ENCODE measurements at places on chromosomes 13 and 19.

DNA sequence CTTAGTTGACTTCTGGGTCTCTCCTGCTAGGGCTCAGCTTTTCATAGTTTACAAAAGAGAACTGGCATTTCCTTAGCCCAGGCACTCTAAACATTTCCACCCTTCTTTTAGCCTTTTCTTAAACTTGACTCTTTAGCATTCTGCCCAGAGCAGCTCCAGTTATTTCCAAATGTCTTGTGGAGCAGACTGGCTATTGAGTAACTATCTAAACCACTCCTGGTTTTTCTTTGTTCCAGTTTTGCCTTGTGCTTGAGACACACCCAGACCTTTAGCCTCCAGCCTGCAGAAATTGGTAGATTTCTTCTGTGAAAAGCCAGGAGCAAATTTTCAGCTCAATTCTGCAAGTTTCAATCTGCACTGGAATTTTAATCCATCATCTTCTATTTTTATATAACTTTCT lies 1813.1 kb downstream of the OLFM4 start:
- no peak for DNase-seq

DNA sequence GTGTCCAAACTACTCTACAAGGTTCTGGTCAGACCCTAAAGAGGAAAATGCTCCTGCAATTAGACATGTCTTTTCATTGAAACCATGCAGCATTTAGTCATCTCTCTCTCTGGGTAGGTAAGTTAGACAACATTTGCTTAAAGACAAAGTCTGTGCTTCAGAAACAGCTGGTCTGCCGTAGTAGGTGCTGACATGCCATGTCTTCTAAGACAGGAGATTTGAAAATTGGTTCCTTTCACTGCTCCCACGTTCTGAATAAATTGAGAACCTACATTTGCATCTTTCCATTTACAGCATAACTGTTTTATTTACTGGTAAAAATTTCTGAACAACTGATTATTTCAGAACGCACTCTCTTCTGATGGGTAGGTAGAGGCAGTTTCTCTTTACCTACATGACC lies 494.0 kb downstream of the EFNB2 start:
- no peak for DNase-seq

- no peak for DNase-seq
These were observed 7.7 kb downstream of the AKAP8 start for GRCh38 chr19:15371786-15372380.

DNA sequence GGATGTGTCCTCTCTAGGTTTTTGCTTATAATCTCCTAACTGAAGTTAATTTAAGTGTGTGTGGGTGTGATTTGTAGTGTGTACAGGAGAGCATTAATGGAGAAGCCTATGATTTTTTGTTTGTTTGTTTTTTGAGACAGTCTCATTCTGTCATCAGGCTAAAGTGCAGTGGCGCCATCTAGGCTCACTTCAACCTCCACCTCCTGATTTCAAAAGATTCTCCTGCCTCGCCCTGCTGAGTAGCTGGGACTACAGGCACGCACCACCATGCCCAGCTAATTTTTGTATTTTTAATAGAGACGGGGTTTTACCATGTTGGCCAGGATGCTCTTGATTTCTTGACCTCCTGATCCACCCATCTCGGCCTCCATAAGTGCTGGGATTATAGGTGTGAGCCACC lies 20.6 kb downstream of the ZNF701 start:
- DNase-seq, result no peak

DNA sequence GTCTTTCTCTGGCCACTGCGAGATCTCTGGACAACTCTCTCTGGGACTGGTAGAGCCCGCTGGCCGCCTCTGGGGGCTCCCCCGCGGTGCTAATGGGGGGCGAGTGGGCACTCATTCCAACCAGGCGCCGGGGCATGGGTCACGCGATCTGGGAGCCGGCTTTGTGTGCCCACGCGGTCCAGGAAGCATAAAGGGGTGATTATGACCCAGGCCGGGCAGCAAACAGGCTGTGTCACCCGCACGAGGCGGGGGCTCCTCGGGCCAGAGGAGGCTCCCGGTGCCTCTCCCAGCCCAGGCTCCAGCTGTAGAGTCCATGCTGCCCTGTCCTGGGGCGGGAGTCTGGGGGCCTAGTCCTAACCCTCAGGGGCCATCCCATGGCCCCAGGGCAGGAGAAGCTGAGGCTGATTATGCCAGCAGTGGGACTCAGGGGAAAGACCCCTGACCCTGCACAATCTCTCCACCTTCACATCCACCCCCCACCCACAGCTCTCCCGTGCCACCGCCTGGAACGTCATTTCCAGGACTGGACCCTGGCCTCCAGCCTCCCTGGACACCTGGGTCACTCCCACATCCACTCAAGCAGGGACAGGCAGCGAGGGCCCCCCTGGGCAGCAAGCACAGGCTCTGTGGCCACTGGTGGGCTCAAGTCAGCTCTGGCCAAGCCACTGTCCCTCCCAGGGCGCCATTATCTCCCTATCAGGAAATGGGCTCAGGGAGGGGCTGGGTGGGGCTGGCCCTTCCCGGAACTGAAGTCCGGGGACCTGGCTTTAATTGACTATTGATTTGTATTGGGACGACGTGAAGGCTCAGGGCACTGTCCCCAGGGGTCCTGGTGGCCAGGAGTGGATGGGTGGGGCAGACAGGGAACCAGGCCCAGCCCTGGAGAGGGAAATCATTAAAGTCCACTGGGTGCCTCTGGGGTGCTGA lies 50.0 kb downstream of the PTPRS start:
- no peak for DNase-seq

- no peak for DNase-seq
These were observed 20.4 kb upstream of the ATXN8OS start for GRCh38 chr13:70087247-70087646.

DNA sequence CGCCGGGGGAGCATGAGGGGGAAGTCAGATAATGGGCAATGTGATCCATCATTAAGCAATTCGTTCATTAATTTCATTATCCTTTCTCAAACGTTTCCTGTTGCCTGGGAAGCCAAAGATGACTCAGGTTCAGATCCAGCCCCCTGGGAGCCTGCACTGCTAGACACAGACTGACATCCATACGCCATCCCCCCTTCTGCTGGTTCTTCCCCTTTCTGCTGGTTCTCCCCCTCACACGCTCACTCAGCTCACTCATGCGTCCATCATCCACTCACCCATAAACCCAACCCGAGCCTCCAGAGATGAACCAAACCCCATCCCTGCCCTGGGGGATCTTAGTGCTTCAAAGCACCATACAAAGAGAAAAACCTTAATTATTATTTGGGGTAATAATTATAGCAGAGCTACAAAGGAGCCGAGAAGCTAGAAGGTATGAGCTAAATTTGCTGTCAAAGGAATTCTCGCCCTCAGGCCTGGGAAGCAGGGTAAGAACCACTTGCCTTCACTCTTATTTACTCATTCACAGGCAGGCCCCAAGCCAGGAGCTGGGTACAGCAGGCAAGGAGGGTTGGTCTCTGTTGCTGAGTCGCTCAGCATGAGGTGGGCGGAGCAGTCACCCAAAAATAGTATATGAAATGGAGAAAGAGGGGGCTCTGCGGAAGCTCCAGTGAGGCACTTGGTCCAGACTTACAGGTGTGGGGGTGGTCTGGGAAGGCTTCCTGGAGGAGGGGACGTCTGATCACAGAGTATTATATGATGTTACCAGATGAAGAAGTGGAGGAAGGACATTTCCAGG lies 7.0 kb upstream of the ZNF444 start:
- DNase-seq, result no peak

DNA sequence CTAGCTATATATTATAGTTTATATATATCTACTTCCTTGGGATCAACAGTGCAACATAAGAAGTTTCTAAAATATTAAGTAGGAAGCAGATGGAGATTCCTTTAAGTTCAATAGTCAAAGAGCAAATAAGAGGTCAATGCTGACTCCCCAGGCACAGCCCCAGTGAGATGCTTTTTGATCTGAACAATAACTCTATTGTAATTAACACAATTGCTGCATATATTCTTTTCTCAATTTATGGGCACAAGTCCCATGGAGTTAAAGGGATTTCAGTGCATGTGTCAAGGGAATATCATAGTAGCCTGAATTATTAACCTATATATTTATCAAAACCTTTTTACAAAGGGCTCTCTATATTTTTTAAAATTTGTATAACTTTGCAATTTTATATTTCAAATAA lies 180.8 kb downstream of the SPRY2 start:
- no peak for DNase-seq

DNA sequence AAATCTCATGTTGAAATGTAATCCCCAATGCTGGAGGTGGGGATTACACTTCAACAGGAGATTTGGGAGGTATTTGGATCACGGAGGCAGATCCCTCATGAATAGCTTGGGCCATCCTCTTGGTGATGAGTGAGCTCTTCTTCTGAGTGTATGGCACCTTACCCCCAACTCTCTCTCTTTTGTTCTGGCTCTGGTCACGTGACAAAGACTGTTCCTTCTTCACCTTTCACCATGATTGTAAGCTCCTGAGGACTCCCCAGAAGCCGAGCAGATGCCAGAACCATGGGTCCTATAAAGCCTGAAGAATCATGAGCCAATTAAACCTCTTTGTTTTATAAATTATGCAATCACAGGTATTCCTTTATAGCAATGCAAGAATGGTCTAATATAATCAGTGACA lies 684.2 kb downstream of the LIG4 start:
- no peak for DNase-seq

DNA sequence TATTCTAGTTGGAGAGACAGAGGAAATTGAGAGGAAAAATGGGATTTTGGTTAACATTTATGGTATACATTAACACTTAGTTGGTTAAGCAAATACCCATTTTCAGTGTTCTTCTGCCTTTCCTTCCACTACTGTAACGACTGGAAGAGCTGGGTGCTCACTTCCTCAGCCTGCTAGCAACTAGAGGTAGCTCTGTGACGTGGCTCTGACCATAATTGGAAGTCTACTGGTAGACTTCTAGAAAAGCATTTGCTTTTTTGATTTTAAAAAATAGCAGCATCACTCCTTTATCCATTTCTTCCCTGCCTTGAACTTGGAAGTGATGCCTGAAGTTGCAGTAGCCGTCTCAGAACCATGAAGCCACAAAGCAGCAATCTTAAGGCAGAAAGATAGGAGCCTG lies 15.9 kb downstream of the NHLRC3 start:
- no peak for DNase-seq

DNA sequence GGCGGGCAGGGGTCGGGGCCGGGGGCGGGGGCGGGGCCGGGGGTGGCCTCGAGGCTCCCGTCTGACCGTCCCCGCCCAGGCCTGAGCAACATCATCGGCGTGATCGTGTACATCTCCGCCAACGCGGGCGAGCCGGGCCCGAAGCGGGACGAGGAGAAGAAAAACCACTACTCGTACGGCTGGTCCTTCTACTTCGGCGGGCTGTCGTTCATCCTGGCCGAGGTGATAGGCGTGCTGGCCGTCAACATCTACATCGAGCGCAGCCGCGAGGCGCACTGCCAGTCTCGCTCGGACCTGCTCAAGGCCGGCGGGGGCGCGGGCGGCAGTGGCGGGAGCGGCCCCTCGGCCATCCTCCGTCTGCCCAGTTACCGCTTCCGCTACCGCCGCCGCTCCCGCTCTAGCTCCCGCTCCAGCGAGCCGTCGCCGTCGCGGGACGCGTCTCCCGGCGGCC lies 9.4 kb upstream of the CACNG6 start:
- no peak for DNase-seq
